MV-4-11 (cell line): ENCODE measurements at places on chromosomes 2 and 18.

GRCh38 chr2:215556979-215557378 is 121.1 kb upstream of the FN1 start:
- peak; percentile 3 for DNase-seq

GRCh38 chr2:53826030-53826410 is 33.7 kb downstream of the GPR75 start:
- DNase-seq = no peak

DNA sequence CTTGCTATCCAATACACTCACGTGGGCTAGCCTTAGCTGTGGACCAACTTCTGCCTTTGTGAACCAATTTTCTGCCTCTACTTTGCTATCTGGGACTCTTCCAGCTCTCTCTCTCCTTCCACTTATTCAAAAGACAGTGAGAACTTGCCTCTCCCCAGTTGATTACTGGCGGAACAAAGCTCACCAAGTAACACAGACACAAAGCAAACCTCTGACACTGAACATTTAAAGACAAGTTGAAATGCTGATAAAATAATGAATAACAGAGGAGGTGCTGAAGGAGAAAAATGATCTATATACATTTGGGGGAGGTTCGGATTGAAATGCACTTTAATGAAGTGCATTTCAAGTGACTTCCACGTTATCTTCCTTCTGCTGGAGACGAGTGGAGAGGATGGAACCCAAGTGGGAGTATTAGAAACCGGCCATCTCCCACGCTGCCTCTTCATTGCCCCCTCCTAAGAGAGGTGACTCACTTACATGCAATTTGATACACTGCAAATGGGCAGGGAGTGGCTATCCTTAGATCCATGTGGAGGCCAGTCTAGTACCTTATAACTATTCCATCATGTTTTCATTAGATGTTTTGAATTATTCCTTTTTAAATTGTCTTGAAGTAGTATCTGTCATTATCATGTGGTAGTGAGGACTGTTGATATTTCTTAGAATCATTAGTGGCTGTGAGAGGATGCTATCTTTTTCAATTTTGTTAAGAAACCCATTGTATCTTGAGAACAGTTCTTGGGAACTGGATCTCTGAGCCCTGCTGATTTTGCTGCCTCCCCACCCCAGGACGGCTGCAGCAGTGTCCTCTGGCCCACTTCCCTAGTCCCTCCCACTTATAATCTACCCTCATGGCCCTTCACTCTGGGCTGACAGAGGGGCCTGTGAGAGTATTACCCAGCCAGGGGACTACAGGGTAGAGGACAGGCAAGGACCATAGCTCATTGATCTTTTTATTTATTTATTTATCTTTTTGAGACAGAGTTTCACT is 6.0 kb upstream of the GLI2 start:
- DNase-seq = no peak

- DNase-seq = no peak
These were observed 215.4 kb downstream of the ZNF521 start for GRCh38 chr18:25136416-25137196.

DNA sequence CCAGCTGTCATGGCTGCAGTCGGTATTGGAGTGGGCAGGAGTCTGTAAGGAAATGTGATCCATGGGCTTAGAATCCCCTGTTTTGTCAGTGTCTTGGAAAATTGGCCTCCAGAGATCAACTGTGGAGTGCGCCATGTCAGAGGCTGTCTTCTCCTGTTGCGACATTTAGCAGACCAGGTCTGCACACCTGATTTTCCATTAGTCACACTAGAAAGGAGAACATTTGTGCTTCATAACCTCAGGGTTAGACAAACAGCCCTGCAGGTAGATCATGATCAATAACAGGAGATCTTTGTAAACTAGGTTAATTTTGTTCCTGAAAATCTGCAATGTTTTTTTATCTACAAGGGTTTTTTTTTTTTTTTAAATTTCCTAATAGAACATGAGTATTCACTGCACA is 28.0 kb downstream of the LDLRAD4 start:
- DNase-seq = no peak

DNA sequence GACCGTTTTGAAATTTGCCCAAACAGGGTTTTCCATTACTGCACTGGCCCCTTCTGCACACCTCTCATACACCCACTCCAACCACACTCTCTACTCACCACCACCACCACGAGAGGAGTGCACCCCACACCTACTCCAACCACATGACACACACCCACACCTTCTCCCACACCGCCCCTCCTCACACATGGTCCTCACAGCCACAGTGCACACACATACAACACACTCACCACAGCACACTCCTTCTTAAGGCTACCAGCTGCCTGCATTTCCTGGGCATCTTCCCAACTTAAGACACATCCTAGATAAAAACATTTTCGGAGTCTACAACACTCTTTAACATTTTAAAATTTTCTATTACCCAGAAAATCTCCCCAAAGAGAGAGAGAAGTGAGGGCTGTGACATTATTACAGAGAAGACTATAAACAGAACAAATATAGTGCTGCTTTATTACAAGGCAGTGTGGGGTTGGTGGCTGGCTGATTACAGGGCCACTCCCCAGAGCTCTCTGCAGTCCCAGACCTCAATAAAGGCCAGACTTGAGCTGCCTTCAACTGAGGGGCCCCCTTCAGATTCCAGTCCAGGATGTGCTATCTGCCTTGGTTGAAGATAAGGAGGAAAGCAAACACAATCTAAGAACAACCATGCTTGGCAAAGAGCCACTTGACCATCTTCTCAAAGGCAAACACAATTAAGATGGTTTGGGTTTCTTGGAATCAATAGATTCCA is 36.1 kb downstream of the NHEJ1 start:
- DNase-seq = no peak

- no peak for DNase-seq
These were observed 394.7 kb downstream of the CLIP4 start for GRCh38 chr2:29509878-29510277.

- no peak for DNase-seq
These were observed 658.9 kb upstream of the NXPH2 start for GRCh38 chr2:139439100-139439499.

DNA sequence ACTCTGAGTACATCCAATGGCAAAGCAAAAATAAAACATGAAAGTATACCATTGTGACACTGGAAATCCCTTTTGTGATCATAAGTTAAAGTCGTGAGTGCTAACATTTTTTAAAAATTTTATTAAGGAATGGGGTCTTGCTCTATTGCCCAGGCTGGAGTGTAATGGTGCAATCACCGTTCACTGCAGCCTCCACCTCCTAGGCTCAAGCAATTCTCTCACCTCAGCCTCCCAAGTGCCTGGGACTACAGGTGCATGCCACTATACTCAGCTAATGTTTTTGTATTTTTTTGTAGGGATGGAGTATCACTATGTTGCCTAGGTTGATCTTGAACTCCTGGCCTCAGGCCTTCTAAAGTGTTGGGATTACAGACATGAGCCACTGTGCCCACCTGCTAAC is 14.3 kb upstream of the TNFAIP6 start:
- no peak for DNase-seq

DNA sequence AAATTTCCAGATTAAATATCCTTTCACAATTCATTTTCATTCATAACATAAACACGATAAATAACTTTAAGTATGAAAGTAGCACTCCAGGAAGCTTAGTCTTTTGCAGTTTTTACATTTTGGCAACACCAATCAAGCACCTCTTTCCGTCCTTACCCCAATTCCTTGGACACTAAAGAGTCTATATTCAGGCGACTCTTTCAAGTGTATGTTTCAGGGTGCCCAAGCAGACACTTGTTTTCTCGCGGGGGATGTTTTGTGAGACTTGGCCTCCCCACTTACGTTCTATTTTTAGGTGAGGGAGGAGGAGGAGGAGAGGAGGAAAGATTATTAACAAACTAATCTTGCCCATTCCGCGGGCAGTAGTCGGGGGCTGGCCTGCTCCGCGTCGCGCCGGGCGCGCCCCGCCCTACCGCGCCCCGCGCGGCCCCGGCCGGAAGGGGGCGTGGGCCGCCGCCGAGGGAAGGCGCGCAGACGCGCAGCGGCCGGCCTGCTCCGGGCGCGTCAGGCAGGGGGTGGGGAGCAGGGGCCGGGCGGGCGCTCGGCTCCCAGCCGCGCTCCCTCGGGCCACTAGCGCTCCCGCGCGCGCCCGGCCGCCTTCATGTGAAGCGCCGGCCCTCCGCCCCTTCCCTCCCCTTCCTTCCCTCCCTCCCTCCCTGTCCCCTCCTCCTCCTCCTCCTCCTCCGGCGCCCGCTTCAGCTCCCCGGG is at the start of gene ITPRID2:
Gene ITPRID2, plus strand, starts transcription at position 473 of the 708 bp plus-strand sequence. CDS start 337 bp downstream, outside the sequence.
- peak; percentile 69 for DNase-seq

DNA sequence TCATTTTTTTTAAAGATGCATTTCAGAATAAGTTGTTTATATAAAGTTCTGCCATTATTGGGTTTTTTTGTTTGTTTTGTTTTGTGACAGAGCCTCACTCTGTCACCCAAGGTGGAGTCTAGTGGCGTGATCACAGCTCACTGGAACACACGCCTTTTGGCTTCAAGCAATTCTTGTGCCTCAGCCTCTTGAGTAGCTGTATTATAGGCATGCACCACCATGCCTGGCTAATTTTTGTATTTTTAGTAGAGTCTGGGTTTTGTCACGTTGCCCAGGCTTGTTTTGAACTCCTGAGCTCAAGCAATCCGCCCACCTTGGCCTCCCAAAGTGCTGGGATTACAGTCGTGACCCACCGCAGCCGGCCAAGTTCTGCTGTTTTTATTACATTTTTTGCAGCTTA is 72.3 kb downstream of the R3HDM1 start:
- no peak for DNase-seq
